HCT116 (cell line): ENCODE measurements at places on chromosomes 1 and 21. TPM values are rescaled to one million over a fixed set of nuclear protein-coding genes. Genes with fewer than 3 reads are reported as not detected.

The APCS gene
- 0.42 TPM for total RNA-seq

The RNF19B gene
- total RNA-seq: 22.5 TPM

The ITLN2 gene
- total RNA-seq: 0.20 TPM

The GABPA gene
- 23.6 TPM for total RNA-seq

The HFM1 gene
- total RNA-seq: 0.07 TPM

The GUCA2A gene
- not detected for total RNA-seq

The HPCA gene
- 0.15 TPM for total RNA-seq

The OLIG2 gene
- total RNA-seq: not detected

The CFHR5 gene
- total RNA-seq: not detected

The LHX8 gene
- total RNA-seq: not detected

The EXTL1 gene
- 0.15 TPM for total RNA-seq

The P3R3URF gene
- not detected for total RNA-seq

The MTARC2 gene
- 16.6 TPM for total RNA-seq

The SDC3 gene
- total RNA-seq: 40.1 TPM

The PGLYRP4 gene
- total RNA-seq: not detected

GRCh38 chr1:159121526-159121925 is 45.0 kb upstream of the AIM2 start:
- no peak for DNase-seq

DNA sequence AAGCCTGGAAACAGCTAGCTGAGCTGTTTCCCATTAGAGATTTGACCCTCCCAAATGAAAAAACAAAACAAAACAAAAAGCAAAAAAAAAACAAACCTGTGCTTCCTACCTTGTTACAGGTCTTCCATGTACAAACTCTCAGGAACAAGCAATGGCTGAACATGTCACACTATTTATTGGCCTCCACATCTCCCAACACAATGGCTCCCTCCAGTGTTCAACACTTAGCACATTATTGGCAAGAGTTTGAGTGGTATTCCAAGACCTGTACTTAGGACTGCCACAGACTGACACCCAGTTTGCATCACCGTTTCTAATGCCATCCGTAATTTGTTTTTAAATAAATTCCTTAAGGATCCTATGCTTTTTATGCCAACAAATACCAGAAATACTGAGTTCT is 195.0 kb upstream of the OLFM3 start:
- DNase-seq: peak; percentile 29

DNA sequence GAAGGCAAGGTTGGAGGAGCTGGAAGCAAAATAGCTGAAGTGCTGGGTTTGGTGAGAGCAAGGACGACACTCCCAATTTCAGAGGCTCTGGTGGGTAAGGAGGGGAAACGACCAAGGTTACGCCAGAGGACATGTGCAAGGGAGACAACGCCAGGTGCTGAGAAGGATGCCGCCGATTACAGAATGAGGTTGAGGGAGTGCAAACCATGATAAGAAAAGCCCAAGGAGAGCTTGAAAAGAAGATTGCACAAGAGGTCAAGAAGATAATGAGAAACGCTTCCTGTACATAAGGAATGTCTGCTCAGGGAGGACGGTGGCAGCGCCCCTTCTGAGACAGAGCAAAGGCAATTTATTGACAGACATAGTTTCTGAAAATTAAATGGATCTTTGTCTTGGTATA is 382.0 kb upstream of the PROX1 start:
- no peak for DNase-seq

DNA sequence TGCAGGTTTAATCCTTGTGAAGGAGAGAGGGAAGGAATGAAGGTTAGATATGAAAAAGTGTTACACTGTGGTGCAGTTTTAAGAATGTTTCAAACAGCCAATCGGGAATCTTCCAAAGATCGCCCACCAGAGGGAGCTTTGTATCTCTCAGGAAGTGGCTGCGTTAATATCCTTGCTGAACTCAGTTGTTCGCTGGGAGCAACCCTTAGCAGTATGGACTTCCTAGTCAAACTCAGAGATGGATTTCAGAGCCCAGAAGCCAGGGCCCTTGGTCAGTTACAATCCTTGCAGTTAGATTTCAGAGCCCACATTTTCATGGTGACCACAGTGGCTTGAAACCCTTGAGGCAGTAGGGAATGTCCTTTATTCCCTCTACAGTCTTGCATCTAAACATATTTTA is 136.2 kb downstream of the NTNG1 start:
- no peak for DNase-seq

DNA sequence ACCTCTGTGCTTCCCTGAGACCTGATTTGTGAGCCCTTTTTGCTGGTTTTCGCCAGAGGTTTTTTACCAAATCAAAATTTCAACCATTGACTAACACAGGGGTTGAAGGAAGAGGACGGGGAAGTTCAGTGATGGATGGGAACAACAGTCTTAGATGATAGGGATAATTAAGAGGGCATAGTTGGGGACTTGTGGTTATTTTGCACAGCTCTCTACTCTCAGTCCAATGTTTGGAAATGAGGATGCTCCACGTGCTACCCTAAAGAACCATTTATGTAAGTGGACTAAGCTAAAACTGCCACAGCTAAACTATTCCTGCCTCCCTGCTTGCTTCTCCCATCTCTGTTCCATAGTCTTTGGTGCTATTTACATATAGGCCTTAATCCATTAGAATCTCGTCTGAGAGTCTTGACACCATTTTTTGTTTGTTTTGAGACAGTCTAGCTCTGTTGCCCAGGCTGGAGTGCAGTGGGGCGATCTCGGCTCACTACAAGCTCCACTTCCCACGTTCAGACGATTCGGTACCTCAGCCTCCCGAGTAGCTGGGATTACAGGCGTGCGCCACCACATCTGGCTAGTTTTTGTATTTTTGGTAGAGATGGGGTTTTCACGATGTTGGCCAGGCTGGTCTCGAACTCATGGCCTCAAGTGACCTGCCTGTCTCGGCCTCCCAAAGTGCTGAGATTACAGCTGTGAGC is 684 bp upstream of the MCL1 start:
- DNase-seq: no peak

DNA sequence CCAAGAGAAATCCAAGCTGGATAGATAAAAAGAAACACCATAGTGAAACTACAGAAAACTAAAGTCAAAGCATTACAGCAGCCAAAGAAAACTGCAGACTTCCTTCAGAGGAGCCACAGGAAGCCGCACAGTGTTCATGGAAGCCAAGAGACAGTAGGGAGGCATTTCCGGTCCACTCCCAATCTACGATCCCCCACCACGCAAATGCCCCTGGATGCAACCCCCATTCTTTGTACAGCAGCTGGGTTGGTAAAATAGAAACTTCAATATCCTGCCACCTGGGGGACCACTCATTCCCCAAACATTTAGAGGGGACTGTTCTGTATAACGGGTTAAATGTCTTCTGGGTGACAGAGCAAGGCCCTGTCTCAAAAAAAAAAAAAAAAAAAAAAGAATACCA is 43.9 kb upstream of the TSPEAR start:
- DNase-seq: no peak

GRCh38 chr21:28252928-28253327 is 739.7 kb downstream of the LTN1 start:
- no peak for DNase-seq

GRCh38 chr1:183804916-183805841 is at the start of gene RGL1:
RGL1 (plus strand) TSS chr1:183805120; CDS start chr1:183805298, 178 bp downstream.
- DNase-seq: peak; percentile 22

DNA sequence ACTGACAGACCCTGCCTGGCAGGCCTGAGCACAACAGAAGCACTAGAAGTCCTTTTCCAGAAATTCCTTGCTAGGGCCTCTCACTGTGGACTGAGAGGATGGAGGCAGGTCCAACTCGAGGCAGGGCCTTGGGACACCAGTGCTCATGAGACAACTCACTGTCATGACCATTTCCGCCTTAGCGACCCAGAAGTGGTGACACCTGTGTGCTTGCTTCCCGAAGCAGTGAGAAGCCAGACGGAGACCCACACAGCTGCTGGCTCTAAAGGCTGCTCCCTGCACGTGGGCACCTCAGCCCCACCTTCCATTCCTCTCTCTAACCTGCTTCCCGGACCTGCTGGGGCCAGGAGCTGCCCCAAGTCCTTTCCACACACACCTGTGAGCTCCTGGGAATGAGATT is 33.0 kb downstream of the KCNC4 start:
- DNase-seq: no peak

GRCh38 chr1:92970990-92971689 is 9.9 kb upstream of the DIPK1A start:
- DNase-seq: no peak

- peak; percentile 24 for DNase-seq
Measured at GRCh38 chr1:91569411-91570119, 68.9 kb downstream of the CDC7 start.

GRCh38 chr21:26845066-26845758 is at the start of gene ADAMTS1:
ADAMTS1 (minus strand) TSS chr21:26845409; CDS start chr21:26844954, 455 bp downstream.
- no peak for DNase-seq

DNA sequence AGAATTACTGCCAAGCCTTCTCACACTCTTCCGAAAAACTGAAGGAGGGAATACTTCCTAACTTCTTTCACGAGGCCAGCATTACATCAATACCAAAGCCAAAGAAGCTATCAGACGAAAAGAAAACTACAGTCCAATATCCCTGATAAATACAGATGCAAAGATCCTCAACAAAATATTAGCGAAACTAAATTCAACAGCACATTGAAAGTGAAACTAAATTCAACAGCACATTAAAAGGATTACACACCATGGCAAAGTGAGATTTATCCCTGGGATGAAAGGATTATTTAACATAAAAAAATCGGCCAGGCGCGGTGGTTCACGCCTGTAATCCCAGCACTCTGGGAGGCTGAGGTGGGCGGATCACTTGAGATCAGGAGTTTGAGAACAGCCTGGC is 176.8 kb downstream of the FAF1 start:
- DNase-seq: no peak

GRCh38 chr1:97572561-97572960 is 348.3 kb downstream of the DPYD start:
- DNase-seq: no peak

GRCh38 chr1:36115931-36116330 is 9.1 kb downstream of the COL8A2 start:
- no peak for DNase-seq

DNA sequence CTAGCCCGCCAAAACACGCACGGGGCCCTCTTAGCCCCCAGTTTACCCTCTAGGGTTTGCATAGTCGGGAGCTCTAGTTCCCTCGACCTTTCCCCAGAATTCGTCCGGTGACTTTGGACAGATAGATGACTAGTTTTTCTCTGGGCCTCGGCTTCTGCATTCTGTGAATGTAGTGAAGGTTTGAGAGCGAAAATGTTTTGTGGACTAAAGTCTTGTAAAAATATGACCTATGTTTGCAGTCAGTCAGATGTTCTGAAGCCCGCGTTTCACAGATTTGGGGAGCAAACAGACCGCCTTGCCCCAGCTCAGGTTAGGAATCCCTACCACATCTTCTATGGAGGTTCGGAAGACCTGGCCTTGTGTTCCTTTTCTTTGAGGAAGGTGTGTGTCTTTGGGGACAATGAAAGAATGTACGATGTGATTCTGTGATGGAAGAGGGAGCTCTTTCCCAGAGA is 401 bp downstream of the UQCRH start:
- no peak for DNase-seq

- no peak for DNase-seq
Measured at GRCh38 chr1:167483790-167484189, 34.5 kb downstream of the CD247 start.

GRCh38 chr1:47523835-47524215 is 86.0 kb downstream of the FOXD2 start:
- DNase-seq: no peak

- DNase-seq: no peak
Measured at GRCh38 chr1:53341521-53341895, 13.6 kb upstream of the LRP8 start.

- DNase-seq: no peak
Measured at GRCh38 chr1:58524353-58524945, 22.1 kb downstream of the OMA1 start.

DNA sequence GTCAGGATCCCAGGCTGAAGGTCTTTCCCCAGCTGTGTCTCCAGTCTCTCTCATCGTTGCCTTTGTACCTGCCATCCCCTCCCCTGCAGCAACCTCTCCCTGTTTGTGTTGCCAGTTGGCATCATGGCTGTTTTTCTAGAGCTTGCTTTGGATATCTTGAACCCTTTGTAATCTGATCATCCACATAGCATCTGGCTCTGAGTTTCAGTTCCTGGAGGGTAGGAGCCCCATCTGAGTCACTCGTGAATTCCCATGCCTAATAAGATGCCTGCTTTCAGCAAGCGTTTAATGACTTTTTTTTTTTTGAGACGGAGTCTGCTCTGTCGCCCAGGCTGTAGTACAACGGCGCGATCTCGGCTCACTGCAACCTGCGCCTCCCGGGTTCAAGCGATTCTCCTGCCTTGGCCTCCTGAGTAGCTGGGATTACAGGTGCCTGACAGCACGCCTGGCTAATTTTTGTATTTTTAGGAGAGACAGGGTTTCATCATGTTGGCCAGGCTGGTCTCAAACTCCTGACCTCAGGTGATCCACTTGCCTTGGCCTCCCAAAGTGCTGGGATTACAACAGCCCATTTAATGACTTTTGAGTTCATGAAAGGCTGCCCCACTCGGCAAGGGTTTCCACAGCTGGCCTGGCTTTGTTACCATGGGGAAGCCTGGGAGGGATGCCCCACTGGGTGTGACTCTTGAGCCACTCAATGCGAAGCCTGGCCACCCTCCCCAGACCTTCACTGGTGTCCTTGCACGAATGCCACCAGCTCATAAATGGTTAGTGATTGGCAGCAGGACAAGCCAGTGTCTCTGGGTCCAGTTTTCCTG is 11.9 kb downstream of the ALPL start:
- no peak for DNase-seq

GRCh38 chr1:57377339-57378139 is 46.3 kb downstream of the DAB1 start:
- DNase-seq: no peak

DNA sequence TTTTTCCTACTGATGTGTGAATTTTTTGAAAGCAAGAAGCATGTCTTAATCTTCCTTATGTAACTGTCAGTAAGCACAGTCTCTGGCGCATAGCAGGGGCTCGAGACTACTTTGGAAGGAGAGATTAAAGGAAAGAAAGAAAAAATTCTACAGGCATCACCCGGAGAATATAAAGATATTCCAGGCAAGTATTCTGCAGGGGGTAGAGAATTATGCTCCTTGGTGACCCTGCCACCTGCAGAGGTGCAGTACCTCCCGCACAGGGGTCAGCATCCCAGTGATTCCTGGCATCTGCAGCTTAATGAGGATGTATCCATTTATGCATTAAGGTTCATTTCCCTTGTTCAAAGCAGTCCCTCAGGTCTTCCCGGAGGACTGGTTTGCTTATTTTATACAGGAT is 87.6 kb upstream of the WLS start:
- DNase-seq: no peak

- DNase-seq: no peak
Measured at GRCh38 chr1:150557813-150558212, 8.6 kb downstream of the ADAMTSL4 start.
